ENCODE measurements at places on chromosomes 6 and 20.

GRCh38 chr6:24919056-24919892, 16.5 kb downstream of the RIPOR2 start:
- DNase-seq = no peak

GRCh38 chr6:3919130-3919628, 70.0 kb downstream of the FAM50B start:
- DNase-seq = no peak

GRCh38 chr6:39086294-39086693, 28.7 kb downstream of the SAYSD1 start:
- no peak for DNase-seq

GRCh38 chr20:45041464-45042337, 59.2 kb downstream of the KCNS1 start:
- no peak for DNase-seq

DNA sequence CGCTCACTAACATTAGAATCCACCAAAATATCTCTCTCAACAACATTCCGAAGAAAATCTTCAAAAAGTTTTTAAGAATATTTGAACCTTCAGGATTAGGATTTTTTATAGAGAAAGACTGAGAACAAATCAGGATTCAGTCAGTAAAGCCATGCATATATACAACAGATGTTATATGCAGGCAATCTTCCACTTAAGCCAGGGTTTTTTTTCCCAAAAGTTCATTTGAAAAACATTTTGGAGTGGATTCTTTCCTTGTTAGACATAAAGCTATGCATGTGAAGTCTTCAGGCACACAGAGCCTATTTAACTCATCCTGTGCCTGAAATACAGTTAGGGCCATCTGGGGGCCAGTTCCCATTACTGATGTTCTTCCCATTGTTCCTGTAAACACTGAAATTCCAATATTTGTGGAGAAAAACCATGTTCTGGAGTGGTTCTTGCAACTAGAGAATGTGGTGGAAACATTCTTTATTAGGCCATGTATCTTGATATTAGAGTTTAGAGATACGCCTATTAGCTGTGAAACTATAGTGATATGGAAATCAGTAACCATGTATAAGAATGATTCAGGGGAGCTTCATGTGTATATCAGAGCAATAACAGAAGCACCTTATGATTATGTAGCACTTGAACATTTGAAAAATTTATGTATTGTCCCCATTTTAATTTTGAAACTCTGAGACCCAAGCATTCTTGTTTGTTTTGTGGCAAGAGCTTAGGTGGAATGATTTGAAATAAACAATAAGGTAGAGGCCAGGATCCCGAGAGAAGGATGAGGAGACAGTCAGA, 61.7 kb downstream of the PLEKHG1 start:
- no peak for DNase-seq

DNA sequence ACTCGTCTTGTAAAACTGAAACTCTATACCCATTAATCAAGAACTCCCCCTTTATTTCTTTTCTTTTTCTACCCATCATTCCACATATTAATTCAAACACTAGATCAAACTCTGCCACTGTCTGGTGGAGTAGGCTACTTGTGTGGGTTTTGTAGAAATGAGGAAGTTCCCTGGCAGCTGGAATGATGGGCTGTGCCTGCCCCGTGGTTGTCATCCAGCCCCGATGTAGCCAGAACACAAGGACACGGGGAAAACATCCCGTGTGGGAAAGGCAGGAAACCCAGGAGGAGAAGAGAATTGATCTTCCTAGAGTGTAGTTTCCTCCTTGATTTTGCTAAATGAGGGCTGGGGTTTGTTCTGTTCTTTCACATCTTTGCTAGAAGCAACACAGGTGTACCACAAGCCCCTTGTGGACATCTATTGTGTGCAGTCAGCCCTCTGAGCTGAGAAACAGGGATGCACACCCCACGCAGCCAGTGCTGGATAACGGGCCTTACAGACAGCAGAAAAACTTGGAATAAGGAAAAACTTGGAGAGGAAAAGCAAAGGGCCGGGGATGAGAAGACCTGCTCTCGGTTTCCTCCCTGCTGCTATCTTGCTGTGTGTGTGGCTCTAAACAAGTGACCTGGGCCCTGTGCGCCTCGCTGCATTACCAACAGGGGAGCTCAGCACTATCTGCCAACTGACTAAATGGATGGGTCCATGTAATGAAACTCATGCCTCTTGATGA, 88.0 kb downstream of the SCML4 start:
- DNase-seq = no peak

- no peak for DNase-seq
These were observed 4.0 kb upstream of the LIN28B start for GRCh38 chr6:104952911-104953399.

GRCh38 chr6:2101213-2101612, 144.2 kb downstream of the GMDS start:
- DNase-seq = no peak

- DNase-seq = no peak
These were observed 298.9 kb downstream of the TFAP2C start for GRCh38 chr20:56928007-56928406.

DNA sequence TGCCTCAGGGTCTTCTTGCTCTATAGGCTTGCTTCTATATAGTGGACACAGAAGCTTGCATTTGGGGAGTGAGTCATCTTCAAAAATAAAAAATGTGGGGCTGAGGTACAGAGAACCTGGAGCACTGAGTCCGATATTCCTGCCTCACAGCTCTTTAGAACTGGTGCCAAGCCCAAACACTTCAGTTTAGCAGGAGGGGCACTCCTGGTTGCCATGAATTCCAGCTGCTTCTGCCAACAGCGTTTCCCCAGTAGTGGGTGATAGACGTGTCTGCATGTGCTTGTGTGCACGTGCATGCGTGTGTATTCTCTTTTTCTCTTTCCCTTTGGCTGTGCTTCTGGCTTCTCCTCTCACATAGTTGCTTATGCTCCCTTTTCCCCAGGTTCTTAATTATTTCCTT, 11.9 kb downstream of the DNPH1 start:
- DNase-seq = no peak

- DNase-seq = no peak
These were observed 103.5 kb downstream of the JARID2 start for GRCh38 chr6:15349379-15349778.

DNA sequence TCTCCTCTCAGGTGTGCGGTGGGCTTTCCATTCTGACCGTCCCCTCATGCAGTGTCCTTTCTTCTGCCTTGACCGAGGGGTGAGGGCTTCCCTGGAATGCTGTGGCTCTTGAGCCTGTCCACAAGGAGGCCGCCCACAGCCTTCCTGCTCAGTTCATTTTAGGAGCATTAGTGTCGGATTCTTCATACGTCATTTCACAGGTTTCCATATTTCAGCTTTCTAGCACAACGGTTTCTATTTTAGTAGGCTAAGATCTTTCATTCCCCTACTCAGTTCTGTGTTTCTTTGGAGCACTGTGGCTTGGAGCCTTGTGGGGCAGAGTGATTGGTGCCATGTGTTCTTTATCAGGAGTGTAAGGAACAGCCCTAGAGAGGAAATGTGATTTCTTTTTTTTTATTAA, 5.5 kb downstream of the PPP1R3G start:
- no peak for DNase-seq

DNA sequence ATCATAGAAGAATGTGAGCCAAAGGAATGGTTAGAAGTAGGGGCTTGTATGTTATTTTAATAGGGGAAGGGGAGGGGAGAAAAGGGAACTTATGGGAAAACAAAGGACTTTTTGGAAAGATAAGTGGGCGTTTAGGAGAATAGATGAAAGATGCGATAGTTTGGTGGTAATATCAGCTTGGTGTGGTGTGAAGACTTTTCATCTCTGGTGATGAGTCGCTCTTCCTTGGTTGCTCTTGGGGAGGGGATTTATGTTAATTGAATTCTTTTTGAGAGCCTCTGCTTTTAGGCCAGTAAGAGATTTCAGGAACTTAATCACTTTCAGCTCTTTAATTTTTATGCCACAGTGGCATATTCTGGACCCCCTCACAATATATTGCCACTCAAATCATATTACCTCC, 10.8 kb downstream of the HECA start:
- DNase-seq = no peak

DNA sequence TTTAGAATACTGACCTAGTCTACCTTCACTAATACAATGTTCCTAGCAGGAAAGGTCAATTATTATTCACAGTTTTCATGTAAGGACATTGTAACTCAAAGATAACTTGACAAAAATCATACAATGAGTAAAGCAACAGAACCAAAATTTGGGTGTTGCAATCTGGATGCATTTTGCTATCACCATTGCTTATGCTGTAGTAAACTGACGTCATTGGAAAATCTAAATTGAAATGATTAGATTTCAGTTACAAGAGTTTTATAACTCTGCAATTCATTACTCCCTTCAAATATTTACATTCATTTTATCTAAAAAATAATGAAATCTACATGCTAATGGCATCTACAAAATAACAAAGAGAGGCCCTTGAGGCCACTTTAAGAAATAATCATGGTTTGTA, 147.0 kb downstream of the TENT5A start:
- no peak for DNase-seq

DNA sequence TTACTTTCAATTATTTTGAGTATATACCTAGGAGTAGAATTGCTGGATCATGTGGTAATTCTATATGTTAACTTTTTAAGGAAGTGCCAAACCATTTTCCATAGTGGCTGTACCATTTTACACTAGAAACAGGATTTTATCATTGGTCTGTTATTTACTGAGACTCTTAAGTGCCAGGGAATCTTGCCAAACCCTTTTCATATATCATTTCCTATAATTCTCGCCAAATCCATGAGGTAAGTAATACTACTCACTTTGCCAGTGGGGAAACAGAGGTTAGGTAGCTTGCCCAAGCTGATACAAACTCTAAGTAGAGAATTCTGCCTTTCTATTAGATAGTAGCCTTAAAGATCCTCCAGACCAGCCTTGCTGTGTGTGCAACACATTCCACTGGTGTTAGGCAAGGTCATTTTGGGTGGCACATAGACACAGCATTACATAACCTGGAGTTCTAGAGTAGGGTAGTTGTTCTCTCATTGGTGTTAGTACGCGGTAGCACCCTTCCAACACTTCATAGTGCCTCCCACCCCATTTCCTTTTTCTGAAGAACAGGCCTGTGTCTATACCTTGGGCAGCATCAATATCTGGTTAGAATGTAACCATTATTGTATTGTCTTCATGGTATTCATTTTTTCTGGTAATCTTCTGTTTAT, 65.5 kb downstream of the ARID1B start:
- DNase-seq = no peak

GRCh38 chr6:33634946-33635345, 13.8 kb downstream of the ITPR3 start:
- DNase-seq = no peak

DNA sequence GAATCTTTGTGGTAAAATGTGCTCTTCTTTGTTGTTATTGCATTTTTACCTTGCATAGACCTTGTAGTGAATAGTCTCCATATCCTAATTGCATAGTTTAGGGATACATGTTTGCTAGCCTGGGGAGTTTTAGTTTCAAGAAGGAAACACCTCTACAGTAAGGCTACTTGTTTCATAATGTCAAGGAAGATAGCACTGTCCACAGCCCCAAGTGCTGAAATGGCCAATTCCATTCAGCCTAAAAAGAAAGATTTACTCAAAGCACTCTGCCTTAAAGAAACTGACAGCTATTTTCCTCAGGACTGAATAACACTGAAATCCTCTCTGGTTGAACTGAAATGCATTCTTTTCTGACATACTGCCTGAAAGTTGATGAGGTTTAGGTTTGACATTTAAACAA, 2.6 kb downstream of the HCRTR2 start:
- DNase-seq = no peak

- no peak for DNase-seq
These were observed 658.8 kb downstream of the PTPRT start for GRCh38 chr20:42530855-42531448.

GRCh38 chr20:13061381-13061780, 52.6 kb downstream of the SPTLC3 start:
- no peak for DNase-seq

DNA sequence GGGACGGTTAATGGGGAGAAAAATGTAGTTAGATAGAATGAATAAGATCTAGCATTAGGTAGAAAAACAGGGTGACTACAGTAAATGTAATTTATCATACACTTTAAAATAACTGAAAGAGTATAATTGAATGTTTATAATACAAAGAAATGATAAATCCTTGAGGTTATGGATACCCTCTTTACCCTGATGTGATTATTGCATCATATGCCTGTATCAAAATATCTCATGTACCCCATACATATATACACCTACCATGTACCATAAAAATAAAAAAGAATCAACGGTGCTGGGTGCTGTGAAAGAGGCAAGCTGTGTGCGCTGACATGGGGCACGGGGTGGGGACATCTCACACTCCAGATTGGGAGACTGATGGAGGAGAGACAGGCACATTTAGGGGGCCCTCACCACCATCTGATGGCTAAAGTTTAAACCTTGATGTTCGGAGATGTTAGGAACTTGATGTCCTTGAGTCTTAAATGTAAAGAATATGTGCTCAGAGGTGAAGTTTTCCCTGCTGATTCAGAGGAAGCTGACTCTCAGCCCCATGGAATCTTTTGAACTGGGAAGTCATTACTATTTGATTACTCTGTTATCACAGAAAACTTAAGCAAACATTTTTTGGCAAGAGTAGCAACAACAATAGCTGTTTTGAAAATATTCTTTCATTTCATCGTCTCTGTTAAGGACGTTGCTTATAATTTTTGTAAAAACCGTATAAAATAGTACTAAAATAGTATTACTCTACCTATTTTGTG, 26.4 kb upstream of the RFPL4B start:
- no peak for DNase-seq

DNA sequence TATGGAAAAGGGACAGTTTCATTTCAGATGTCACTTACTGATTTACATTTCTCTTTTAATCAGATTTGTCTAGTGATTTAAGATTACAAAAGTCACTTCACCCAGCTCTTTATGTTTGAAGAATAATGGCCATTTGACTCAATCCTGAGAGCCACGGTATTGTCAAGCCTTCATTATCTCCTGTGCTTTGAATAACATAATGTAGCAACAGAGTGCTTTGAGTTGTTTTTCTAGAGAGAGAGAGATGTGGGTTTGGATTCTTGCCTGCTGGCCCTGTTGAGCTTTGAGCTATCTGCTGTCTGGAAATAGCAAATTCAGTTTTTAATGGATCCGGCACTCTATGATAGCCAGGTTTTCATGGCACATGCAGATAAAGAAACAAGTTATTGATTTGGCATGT, 478.4 kb upstream of the SOX4 start:
- no peak for DNase-seq

GRCh38 chr6:13488015-13488895, 855 bp upstream of the GFOD1 start:
- DNase-seq = no peak

Measured in progenitor cell of endocrine pancreas (in vitro differentiated cells).